ENCODE measurements at places on chromosomes 4 and X.

DNA sequence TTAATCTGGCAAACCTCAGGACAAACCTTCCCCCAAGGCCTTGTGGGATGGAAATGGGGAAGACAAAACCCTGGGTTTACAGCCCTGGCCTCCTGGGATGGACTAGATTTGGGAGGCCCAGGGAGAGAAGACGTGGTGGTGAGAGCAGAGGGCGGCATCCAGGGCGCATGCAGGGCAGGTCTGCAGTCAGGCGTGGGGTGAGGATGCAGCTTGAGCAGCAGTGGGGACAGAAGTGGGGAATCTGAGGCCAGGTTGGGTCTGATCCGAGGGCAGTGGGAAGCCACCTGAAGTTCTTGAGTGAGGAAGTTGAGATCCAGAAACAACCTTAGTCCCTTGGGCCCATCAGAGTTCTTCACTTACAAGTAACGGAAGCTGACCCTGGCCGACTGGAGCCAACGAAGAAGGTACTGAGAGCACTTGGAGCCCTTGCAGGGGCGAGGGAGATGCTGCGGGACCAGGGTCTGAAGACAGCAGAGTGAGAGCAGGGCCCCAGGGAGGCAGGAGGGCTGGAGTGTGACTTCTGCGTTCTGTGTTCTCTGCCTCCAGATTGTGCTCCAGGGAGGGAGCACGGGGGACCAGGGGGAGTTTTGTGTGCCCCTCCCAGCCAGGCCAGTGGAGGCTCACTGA lies 42.0 kb upstream of the GPR78 start:
- DNase-seq, result no peak

DNA sequence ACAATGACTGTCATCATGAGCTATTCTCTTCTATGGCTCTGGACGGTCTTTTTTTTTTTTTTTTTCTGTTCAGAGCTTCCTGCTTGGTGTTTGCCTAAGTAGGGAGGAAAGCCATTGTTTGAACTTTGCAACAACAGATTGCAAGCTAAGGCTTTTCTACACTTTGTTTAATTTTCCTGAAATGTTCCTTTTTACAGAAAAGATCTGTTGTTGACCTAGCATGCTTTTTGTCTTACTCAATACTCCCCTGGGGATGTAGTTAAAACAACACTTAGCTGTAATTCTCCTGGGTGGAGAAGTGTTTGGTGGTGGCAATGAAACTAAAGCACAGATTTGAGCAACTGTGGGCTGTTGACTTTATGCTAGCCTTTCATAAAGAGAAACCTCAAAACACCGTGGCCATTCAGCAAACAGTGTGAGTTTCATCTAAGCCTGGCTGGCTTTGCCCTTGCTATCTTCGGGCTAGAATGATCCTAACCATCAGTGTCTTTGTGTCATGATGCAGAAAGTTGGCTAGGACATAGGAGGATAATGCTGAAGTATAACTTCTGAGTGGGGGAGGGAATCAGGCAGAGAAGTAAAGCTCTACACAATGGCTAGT lies 110.5 kb downstream of the ANXA3 start:
- no peak for DNase-seq

GRCh38 chr4:181957088-181957487 lies 286.1 kb upstream of the TENM3 start:
- no peak for DNase-seq

GRCh38 chr4:121054373-121054772 lies 18.0 kb downstream of the NDNF start:
- no peak for DNase-seq

GRCh38 chr4:120202222-120202621 lies 135.6 kb upstream of the MAD2L1 start:
- no peak for DNase-seq

GRCh38 chr4:27835851-27836250 lies 975.2 kb downstream of the STIM2 start:
- DNase-seq, result no peak

GRCh38 chr4:182776376-182777105 lies 140.6 kb downstream of the DCTD start:
- no peak for DNase-seq

- DNase-seq, result no peak
Observed at GRCh38 chr4:5693871-5694270, 14.5 kb downstream of the EVC2 start.

GRCh38 chr4:180028682-180029081 lies 2214.5 kb upstream of the TENM3 start:
- DNase-seq, result no peak

GRCh38 chr4:182432819-182433218 lies 189.6 kb downstream of the TENM3 start:
- no peak for DNase-seq

DNA sequence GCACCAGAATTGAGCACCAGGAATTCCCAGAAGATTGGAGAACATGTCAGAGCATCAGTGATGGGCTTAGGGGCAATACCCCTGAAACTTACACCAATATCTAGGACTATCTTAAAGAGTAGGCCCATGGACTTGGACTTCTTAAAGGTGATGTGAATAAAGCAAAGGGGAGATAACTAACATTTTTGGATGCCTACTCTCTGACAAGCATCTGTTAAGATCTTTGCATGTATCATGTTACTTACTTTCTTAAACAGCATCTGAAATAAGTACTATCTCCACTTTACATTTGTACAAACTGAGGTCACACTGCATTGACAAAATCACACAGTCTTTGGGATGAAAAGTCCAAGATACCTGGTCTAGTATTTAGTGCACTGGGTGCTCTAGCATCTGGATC lies 258.6 kb upstream of the ARSJ start:
- no peak for DNase-seq

DNA sequence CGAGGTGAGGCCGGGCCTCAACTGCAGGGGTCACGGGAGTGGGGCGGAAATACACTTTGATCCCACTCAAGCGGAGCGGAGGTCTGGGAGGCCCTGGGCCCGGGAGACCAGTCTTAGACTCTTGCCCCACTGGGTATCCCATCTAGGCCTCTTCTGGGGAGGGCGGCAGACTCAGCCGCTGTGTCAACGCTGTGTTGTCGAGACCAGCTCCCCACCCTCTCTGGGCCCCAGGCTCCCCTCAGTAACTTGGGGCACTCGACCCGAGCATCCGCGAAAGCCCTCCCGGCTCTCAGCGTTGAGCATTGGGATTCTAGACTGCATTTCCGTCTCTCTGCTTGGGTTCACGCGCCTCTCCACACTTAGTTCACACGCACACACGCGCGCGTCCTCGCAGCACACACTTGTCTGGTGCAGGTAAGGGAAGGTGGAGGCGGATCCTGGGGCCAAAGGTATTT lies 1.7 kb downstream of the NKX3-2 start:
- no peak for DNase-seq

DNA sequence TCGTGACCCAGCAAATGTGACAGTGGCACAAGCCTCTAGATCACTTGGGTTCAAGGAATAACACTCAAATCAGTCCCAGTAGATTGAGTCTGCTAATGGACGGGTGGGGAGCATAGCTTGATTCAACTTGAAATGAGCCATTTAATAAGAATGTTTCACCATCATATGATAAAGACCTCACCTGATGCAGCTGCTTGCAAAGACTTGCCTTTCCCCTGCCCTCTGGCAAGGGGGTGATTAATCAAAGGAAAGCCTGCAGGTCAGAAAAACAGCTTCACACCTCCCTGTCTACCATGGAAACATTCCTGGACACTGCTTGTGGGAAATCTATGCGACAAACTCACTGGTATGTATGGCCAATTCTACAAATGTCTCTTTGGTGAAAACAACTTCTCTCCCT lies 54.5 kb downstream of the CD99L2 start:
- DNase-seq, result no peak

- DNase-seq, result no peak
Observed at GRCh38 chr4:10530137-10530786, 73.0 kb upstream of the ZNF518B start.

DNA sequence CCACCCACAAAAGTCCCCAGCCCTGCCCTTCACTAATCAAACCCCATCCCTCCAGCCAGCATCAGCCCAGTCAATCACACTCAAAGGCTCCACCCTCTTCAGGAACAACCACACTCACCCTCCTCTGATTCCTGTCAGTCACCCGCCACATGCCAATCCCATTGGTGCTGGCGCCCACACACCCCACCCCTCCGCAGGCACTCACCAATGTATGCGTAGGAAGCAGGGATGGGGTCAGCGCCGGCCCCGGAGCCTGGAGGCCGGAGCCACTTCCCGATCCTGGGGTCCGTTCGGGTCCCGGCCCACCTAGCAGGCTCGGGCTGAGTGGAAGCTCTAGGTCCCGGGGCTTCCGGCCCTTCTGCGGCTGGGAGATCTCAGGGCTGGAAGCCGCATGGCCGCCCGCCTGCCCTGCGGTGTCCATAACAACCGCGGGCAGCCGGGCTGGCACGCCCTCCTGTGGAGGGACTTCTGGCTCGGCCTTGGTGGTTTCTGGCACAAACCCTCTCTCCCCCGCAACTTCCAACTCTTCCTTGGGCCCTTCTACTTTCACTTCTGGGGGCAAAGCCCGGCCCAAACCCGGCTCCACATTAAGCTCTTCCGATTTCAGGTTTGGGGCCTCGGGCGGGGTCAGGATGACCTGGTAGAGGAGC lies 7.9 kb upstream of the CFP start:
- no peak for DNase-seq

- DNase-seq, result no peak
Observed at GRCh38 chr4:128846063-128846462, 36.6 kb downstream of the JADE1 start.

- peak; percentile 7 for DNase-seq
Observed at GRCh38 chr4:8267077-8267476, 2.5 kb upstream of the HTRA3 start.

- no peak for DNase-seq
Observed at GRCh38 chrX:44061968-44062614, 88.9 kb upstream of the NDP start.

DNA sequence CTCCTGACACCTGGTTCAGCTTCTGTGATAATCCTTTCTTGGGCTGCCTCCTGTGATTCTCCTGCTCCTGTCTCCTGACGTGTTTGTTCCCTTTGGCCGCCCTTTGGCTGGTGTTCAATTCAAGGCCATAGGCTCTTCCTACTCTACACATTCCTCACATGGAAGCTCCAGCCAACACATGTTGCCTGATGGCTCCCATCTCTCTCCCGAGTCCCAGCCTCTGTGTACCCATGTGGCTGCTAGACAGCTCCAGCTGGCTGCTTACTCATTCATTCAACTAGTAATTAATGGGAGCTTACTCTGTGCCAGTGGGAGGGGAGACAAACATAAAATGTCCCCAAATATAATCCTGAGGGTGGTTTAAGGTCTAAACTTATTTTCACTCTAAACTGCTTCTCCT lies 9.2 kb upstream of the MED28 start:
- no peak for DNase-seq
